ENCODE measurements at places on chromosomes 7 and 10. TPM values are rescaled to one million over a fixed set of nuclear protein-coding genes. Genes with fewer than 3 reads are reported as not detected.

Gene HECW1
- 68.7 TPM for total RNA-seq

Gene LIPN
- total RNA-seq, result not detected

Gene IL15RA
- not detected for total RNA-seq

Gene HERC4
- total RNA-seq, result 39.5 TPM

Gene OLAH
- not detected for total RNA-seq

Gene SFRP4
- 2.2 TPM for total RNA-seq

Gene ACHE
- total RNA-seq, result 30.0 TPM

Gene PCLO
- total RNA-seq, result 17.4 TPM

Gene MUC3A
- 6.3 TPM for total RNA-seq

Gene ANKRD61
- total RNA-seq, result not detected

Gene DMTF1
- 168 TPM for total RNA-seq

Gene GPER1
- 0.59 TPM for total RNA-seq

Gene CDH23
- total RNA-seq, result 2.0 TPM

Gene APBB1IP
- not detected for total RNA-seq

Gene TRIM24
- total RNA-seq, result 85.6 TPM

Gene TAS2R4
- 1.0 TPM for total RNA-seq

Gene SLIT1
- total RNA-seq, result 11.3 TPM

Gene STAG3
- total RNA-seq, result 1.1 TPM

Gene PCGF5
- total RNA-seq, result 3.0 TPM

Gene TLX1
- total RNA-seq, result 14.3 TPM

Gene C7orf33
- not detected for total RNA-seq

Gene FAM131B
- 111 TPM for total RNA-seq

Gene PPP1R17
- total RNA-seq, result 657 TPM

Gene LBX1
- not detected for total RNA-seq

Gene NEBL
- 0.74 TPM for total RNA-seq

Gene MOSPD3
- total RNA-seq, result 37.1 TPM

Gene ZNF22
- 40.2 TPM for total RNA-seq

Gene GFRA1
- 347 TPM for total RNA-seq

Gene MMD2
- total RNA-seq, result 0.47 TPM

Gene ZNF248
- 11.1 TPM for total RNA-seq

Gene GHITM
- total RNA-seq, result 120 TPM

Gene GNAT3
- 2.0 TPM for total RNA-seq

Gene VSTM4
- 2.0 TPM for total RNA-seq

Gene RBM20
- 5.8 TPM for total RNA-seq

Gene DNAH11
- total RNA-seq, result 0.22 TPM

Gene RARRES2
- 0.86 TPM for total RNA-seq

Gene SORBS1
- total RNA-seq, result 221 TPM

Gene HMX3
- total RNA-seq, result not detected

Gene MLXIPL
- 0.86 TPM for total RNA-seq

Gene ARHGEF5
- 0.93 TPM for total RNA-seq

Gene CHCHD1
- total RNA-seq, result 30.9 TPM

Gene P4HA1
- total RNA-seq, result 3.5 TPM

Gene TFEC
- not detected for total RNA-seq

Gene HMX2
- total RNA-seq, result not detected

Gene TRIM50
- not detected for total RNA-seq

Gene GTF2IRD1
- total RNA-seq, result 59.4 TPM

Gene INMT
- total RNA-seq, result 1.7 TPM

Gene CCDC172
- total RNA-seq, result not detected

Gene GRM8
- total RNA-seq, result 7.8 TPM

Measured in glutamatergic neuron (in vitro differentiated cells).